Adrenal gland (tissue), 19 donors: ENCODE measurements at places on chromosomes 7 and 10. TPM values are rescaled to one million over a fixed set of nuclear protein-coding genes. Genes with fewer than 3 reads are reported as not detected.

- no peak overlapping the region for H3K27ac ChIP-seq
- H3K4me3 ChIP-seq = no peak overlapping the region
- H3K4me1 ChIP-seq = no peaks in the 10 kb centered on the region
- H3K36me3 ChIP-seq = no peaks in the 10 kb centered on the region
Observed at GRCh38 chr10:109696981-109697775, 226.1 kb downstream of the XPNPEP1 start.

DNA sequence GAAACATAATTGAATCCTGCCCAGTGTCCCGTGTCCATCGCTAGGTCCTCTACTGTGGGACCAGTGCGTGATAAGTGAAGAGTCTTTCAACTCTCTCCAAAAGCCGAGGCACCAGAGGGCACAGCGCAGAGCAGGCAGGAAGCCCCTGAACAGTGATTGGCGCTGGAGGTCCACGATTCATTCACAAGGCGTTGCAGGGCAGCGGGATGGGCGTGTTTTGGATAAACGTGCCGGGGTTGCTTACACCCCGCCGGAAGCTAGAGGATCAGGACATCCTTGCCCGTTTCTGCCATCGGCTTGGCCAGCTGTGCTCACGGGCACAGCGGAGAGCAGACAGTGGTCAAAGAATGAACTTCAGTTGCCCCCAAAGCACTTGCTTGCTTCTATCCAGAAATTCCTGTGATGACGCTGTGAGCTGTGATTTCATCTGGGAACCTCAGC is 86.0 kb upstream of the PFKP start:
- H3K27ac ChIP-seq = no peak overlapping the region
- no peak for DNase-seq
- H3K4me3 ChIP-seq = no peak overlapping the region
- no peaks in the 10 kb centered on the region for H3K4me1 ChIP-seq
- peaks cover 7% of the 10 kb centered on the region for H3K27me3 ChIP-seq

DNA sequence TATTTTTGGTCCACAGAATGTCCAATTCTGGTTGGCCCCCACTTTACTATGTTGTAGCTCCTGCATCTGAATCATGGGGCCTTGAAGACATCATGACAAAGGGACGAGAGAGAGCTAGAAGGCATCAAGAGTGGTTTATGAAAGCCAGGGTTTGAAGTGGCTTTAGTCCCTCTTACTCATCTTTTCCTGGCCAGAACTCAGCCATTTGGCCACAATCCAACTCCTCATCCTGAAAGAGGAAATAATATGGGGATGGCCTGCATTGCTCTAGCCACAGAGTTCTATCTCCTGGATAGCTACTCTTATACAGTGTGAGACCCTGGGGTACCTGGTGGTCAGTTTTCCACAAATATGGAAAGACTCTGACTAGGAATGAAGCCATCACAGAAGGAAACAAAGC is 418.9 kb downstream of the XPNPEP1 start:
- H3K4me3 ChIP-seq = no peak overlapping the region
- no peaks in the 10 kb centered on the region for H3K27me3 ChIP-seq
- no peaks in the 10 kb centered on the region for H3K4me1 ChIP-seq
- no peak for DNase-seq
- no peaks in the 10 kb centered on the region for H3K36me3 ChIP-seq

The SPDYE6 gene
- total RNA-seq = not detected

The C10orf62 gene
- total RNA-seq = 0.90 TPM

The CUZD1 gene
- not detected for total RNA-seq

The ASIC3 gene
- total RNA-seq = 1.3 TPM
